Stimulated activated CD4-positive, alpha-beta T cell treated with anti-CD3 and anti-CD28 coated beads, Interleukin-1b, Interleukin-23, amount 100 ng/mL, for 1 hour (primary cell): ENCODE measurements at places on chromosomes 6 and 20.

DNA sequence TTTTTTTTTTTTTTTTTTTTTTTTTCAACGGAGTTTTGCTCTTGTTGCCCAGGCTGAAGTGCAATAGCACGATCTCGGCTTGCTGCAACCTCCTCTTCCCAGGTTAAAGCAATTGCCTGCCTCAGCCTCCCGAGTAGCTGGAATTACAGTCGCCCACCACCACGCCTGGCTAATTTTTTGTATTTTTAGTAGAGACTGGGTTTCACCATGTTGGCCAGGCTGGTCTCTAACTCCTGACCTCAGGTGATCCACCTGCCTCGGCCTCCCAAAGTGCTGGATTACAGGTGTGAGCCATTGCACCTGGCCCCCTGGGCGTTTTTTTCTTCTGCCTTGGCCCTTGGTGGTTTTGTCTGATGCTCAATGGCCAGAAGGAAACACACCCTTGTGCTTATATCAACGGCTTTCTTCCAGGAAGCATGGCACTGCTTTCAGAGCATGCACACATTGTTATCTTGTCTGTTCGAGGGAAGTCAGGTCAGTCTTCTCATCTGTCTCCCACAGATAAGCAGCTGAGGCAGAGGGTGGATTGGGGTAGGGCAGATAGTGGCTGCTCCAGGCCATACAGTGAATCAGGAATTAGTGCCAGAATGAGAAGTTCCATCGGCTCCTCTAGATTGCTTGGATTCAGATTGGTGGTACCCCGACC is 203.1 kb downstream of the TSHZ2 start:
- DNase-seq: no peak

GRCh38 chr20:25012616-25013189 is 20.2 kb upstream of the APMAP start:
- no peak for DNase-seq

GRCh38 chr6:154582696-154583095 is 72.2 kb upstream of the CNKSR3 start:
- DNase-seq: no peak

- DNase-seq: no peak
Observed at GRCh38 chr6:139356924-139357323, 17.5 kb downstream of the CITED2 start.

DNA sequence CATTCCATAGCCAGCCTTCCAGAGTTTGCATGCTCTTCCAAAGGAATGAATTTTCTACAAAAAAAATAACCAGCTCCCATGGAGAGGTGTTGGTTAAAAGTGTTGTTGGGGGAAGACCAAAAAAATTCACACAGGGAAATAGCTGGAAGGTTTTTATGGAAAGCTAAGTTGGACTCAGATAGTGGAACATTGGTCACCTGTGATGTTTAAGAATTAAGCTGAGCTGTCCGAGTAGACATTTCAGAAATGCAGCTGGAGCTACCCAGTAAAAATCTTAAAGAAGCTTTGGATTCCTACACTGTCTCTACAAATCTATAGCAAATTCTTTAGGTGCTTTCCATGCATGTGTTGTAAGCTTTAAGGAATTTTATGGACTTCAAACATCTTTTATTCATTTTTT is 155.5 kb downstream of the THBS2 start:
- no peak for DNase-seq
